ENCODE measurements at places on chromosomes 3 and 15. TPM values are rescaled to one million over a fixed set of nuclear protein-coding genes. Genes with fewer than 3 reads are reported as not detected.

SIDT1 gene
- 16.8 TPM for total RNA-seq

CACNA2D2 gene
- 1.8 TPM for total RNA-seq

ZNF385D gene
- total RNA-seq, result 25.8 TPM

POPDC2 gene
- total RNA-seq, result 53.2 TPM

THSD4 gene
- total RNA-seq, result 71.2 TPM

GOLIM4 gene
- 76.6 TPM for total RNA-seq

P3H2 gene
- total RNA-seq, result 11.4 TPM

KCNH8 gene
- total RNA-seq, result 0.89 TPM

DNA sequence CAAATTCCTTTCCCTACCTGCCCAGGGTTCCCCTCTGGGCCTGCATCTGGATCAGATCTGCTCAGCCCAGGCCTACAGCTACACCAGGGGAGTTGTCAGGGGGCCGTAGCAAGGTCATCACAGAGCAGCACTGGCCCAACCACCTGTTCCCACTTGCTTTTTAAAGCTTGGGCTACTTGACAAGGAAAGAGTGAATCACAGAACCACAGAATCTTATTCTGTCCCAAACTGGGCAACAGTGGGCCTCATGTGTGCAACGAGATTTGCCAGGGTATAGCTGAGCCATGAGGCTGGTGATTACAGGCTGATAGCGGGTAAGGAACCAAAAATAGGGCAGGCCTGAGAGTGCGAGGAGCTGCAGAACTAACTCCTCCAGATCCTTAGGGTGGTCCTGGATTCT lies 66.7 kb downstream of the MYLK start:
- DNase-seq, result no peak

DNA sequence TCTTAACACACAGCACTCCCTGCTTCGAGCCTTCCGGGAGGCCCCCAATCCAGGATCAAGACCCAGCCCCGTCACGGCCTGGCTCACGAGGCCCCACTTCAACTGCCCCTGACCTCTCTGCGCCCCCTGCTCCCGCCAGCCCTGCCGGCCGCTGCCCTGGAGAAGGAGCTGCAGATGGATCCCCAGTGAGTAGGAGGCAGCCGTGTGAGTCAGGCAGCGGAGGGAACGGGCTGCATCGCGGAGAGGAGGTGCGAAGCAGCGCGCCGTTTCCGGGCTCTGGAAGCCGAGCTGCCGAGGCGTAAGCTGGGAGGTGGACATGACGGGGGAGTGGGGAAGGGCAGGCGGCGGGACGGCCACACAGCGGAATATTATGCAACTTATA lies 133.4 kb downstream of the TPRA1 start:
- peak; percentile 34 for DNase-seq

DNA sequence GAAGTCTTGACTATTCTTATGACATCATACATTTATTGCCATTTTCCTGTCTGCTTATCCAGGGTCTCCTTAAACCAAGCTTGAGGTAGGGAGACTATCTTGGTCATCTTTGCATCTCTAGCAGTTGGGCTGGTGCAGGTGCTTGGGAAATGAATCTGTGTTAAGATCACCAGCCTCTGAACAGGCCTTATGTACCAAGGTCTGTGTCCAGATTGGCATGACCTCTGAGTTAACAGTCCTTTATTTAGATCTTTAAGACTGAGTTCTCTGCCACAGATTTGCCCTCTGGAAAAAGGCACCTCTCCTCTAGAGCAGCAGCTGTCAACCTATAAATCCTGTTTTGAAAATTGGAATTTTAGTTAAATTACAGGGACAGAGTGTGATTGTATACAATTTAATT lies 35.4 kb downstream of the RAB7A start:
- no peak for DNase-seq

- DNase-seq, result no peak
Observed at GRCh38 chr3:159627229-159627628, 361.4 kb upstream of the IL12A start.

DNA sequence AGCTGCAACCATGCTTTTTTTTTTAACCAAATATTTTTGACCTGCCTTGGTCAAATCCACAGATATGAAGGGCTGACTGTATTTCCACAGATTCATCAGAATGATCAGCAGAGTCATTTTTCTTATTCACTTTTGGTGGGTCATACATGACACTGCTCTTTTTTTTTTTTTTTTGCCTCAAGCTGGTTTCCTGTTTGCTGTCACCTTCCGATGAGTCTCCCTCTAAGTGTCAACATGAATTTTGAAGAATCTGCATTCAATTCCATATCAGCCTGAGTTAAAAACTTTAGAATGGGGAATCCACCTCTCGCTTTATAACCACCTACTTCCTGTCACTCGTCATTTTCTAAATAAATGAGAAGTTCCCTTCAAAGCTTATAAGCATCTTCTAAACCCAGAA lies 2.2 kb upstream of the SLC12A8 start:
- DNase-seq, result no peak

DNA sequence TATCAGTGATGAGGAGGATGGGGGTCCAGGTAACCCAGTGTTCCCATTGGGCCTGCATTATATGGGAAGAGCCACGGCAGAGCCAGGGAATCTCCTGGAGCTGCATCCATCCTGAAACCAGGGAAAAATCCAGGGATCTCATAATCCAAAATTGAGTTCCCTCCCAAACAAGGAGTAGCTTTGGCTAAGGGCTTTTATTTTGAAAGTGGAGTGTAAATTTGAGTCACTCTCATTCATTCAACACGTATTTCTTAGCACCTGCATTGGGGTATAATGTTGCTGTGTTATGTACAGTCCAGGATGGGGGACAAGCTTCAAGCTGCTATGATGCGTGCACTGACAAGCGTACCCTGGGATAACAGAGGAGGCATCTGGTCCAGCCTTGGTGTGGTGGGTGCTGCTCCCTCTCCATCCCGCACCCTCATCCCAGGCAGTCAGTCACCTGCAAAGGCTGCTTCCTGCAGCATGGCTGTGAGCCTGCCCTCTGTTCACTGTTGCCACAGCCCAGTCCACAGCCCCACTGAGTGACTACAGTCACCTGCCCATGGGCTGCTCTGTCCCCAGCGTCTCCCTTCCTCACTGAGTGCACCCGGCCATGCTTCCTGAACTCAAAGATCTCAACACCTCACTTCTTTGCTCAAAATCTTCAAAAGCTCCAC lies 135.6 kb downstream of the OPA1 start:
- no peak for DNase-seq

GRCh38 chr3:11480663-11481298 lies 162.9 kb downstream of the VGLL4 start:
- no peak for DNase-seq

GRCh38 chr15:69807721-69808120 lies 290.0 kb downstream of the TLE3 start:
- no peak for DNase-seq

- DNase-seq, result no peak
Observed at GRCh38 chr15:65777843-65778242, 14.2 kb downstream of the DENND4A start.

DNA sequence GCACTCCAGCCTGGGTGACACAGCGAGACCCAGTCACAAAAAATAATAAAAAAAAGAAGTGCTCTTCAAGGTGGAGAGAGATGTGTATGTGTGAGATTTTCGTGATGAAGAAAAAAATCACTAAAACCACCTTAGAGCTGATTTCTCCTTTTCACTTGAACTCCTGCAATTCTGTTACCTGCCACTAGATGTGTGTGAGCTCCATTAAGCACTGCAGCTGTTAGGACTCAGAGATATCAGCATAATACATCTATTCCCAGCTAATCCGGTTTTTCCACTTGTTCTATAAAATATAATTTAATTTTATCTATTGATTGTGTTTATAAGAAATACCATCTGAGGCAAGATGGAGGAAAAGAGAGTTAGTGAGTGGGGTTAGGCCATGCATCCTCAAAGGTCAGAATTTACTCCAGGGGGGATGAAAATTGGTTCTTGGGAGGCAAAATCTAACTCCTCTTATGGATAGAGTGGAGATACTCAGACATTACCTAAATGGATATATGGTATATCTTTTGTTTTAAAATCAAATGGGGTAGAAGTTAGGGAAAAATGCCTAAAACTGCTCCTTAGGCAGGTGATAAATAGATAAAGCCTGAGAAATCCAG lies 152.7 kb downstream of the IL20RB start:
- DNase-seq, result no peak

- no peak for DNase-seq
Observed at GRCh38 chr15:42373936-42374335, 14.6 kb downstream of the CAPN3 start.

- no peak for DNase-seq
Observed at GRCh38 chr15:91102546-91103330, 2.7 kb downstream of the SV2B start.

DNA sequence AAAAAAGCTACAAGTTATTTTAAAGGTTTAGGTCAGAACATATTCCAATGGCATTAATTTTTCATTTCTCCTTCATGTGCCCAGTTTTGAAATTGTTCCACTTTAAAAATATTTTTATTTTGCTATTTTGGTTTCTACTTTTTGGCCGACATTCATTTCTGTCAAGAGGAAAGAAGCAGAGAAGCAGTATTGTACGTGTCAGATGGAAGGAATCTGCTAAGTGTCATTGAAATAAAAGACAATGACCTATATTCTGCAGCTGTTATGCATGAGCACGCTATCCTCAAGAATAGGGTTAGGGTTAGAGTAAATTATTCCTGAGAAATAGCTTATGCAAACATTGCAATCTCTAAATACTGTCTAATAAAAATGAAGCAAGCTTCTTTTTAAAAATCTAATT lies 941.7 kb downstream of the TUSC7 start:
- DNase-seq, result no peak

- peak; percentile 46 for DNase-seq
Observed at GRCh38 chr3:134874737-134875413, 79.8 kb downstream of the EPHB1 start.

- no peak for DNase-seq
Observed at GRCh38 chr3:16378920-16379319, 113.9 kb downstream of the OXNAD1 start.

GRCh38 chr15:36370731-36371112 lies 208.7 kb upstream of the CDIN1 start:
- no peak for DNase-seq

DNA sequence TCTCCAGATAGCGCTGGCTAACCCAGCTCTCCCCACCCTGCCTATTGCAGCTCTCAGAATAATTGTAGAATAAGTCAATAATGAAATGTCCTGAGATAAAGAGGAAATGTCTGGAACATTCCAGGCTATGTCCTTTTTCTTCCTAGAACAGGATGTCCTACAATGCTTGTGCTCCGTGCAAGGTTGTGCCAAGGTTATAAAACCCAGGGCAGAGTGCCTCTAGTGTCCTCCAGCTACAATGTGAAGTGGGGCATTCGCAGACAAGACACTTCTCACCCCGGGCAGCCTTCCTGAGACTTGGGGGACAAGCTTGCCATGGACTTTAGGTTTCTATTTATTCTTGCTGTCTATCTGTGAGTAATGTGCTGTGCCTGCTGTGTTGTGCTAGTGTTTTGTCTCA lies 900.6 kb downstream of the TUSC7 start:
- no peak for DNase-seq

- DNase-seq, result no peak
Observed at GRCh38 chr3:151949706-151950105, 76.3 kb downstream of the SUCNR1 start.

DNA sequence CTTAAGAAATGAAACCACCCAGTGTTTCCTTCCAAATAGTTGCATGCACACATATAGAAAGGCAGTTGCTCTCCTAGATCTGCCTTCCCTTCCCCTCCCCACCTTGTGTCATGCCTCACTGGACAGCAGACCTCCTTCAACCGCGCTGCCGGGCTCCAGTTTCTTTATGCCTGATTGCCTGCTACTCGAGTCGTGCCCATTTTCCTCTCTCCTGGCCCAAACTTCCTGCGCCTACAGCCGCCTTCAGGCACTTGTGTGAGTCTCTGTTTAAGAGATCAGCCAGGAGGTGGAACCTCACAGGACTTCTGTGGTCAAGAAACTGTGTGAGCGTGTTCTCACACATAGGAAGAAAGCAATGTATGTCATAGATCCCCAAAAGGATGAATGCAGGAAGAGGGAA lies 8.8 kb upstream of the FAM107A start:
- no peak for DNase-seq

DNA sequence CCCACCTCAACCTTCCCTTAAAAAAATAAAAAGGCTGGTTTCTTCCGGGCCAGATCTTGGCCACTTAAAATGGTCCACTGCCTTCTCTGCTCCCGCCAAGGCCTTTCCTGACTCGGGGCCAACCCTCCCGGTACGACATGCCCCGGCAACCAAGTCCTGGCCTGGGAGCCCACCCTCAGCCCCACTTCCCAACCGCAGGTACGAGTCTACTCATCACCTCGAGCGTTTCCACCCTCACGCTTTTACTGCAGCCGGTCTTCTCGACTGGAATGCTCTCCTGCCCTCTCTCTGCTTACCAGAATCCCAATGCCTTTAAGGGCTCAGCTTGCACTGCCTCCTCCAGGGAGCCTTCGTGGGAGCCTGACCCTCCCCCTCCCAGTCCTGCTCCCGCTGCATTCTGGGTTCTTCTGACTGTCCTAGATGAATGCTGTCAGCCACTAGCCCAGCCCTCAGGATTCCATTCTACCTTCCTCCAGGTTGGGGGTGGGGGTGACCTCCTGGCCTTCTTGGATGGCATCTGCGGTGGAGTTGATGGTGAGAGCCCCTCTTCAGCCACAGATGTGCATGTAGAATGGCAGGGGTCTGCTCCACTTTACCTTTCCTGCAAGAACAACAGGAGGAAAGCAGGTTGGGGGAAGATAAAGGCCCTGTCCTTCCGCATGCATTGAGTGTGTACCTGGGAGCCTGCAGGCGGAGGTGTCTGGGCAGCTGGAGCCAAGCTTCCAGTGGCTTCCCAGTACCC lies 1.1 kb upstream of the CSRNP1 start:
- DNase-seq, result no peak

- no peak for DNase-seq
Observed at GRCh38 chr3:44952689-44953088, 23.3 kb downstream of the ZDHHC3 start.

DNA sequence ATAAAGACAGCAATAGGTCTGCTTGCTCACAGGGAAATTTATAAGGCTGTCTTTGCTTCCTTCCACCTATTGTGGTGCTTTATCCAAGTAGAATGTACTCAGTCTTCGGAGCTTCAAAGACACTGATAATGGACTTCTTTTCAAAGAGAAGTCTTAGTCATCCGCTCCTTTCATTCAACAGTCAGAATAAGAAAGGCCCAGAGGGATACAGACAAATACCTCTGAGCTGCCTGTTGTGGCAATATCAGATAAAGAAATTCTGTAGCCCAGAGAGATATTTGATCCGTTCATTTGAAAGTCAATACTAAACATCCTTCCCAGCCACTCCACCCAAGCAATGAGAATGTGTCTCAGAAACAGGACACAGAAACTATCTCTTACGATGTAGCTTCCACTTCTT lies 110.0 kb downstream of the FHIT start:
- DNase-seq, result no peak

- no peak for DNase-seq
Observed at GRCh38 chr3:165491487-165491886, 295.3 kb upstream of the SLITRK3 start.
